ENCODE measurements at places on chromosomes 3 and 15.
A peak's percentile ranks its signal among the peaks of the same experiment; 100 is the strongest.

GRCh38 chr3:24480497-24480896, 14.2 kb downstream of the THRB start:
- DNase-seq, result no peak
- no peaks in the 10 kb centered on the region for H3K4me1 ChIP-seq
- no peak overlapping the region for H3K27ac ChIP-seq
- H3K27me3 ChIP-seq, result no peaks in the 10 kb centered on the region

DNA sequence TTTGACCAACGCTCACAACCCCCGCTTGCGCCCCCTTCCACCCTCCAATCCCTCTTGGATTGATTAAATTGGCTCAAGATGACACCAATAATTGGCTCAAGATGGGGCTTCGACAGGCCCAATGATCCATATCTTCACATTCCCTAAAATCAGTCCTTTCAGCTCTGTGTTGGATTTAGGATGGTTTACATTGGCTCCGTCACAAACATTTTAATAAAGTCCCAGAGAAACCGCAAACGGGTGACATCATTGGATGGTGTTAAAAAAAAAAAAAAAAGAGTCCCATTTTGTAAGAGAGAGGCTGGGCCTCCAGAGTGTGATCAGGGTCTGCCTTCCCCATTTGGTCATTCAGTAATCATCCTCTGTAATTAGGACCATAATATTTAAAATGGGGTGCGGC, 113.4 kb upstream of the MRPS22 start:
- no peaks in the 10 kb centered on the region for H3K36me3 ChIP-seq
- H3K27ac ChIP-seq, result no peak overlapping the region
- no peaks in the 10 kb centered on the region for H3K4me1 ChIP-seq
- DNase-seq, result peak; percentile 8
- no peak overlapping the region for H3K4me3 ChIP-seq

GRCh38 chr3:156859578-156859977, 33.4 kb downstream of the LEKR1 start:
- no peak for DNase-seq
- no peak overlapping the region for H3K27ac ChIP-seq
- H3K27me3 ChIP-seq, result no peaks in the 10 kb centered on the region
- H3K36me3 ChIP-seq, result no peaks in the 10 kb centered on the region
- no peaks in the 10 kb centered on the region for H3K4me1 ChIP-seq

DNA sequence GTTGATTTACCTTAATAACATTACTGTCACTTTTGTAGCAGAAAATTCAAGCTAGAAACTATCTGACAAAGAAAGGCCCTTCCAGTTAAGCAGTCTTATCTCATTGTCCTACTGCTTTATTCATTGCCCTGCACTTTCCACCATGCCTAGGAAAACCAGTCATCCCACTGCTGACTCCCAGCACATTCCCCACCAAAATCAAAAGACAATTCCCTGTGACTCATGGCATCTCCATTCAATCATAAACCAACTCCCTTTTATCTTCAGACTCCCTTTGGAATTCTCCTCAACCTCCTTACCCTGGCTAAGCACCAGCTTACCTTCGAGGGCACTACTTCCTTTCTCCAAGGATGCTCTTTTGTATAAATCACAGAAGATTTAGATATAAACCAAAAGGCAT, 184.3 kb downstream of the PLCH1 start:
- H3K27me3 ChIP-seq, result no peaks in the 10 kb centered on the region
- no peak overlapping the region for H3K27ac ChIP-seq
- H3K36me3 ChIP-seq, result no peaks in the 10 kb centered on the region
- H3K4me3 ChIP-seq, result no peak overlapping the region
- no peak for DNase-seq
- peaks cover 14% of the 10 kb centered on the region for H3K4me1 ChIP-seq

DNA sequence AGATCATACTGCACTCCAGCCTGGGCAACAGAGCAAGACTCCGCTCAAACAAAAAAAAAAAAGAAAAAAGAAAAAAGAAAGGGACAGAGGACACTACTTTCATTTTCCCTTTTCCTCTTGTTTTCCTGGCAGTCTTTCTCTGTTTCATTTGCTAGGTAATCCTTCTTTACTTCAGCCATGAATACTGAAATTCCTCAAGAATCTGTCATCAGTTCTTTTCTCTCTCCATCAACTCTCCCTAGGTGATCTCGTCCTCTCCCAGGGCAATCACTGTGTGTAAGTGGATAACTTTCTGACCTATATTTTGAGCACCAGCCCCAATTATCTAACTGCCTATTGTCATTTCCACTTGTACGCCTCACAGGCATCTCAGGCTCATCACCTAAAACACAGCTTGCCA, 51.5 kb downstream of the TTC23 start:
- no peaks in the 10 kb centered on the region for H3K27me3 ChIP-seq
- H3K4me1 ChIP-seq, result no peaks in the 10 kb centered on the region
- no peak overlapping the region for H3K4me3 ChIP-seq
- peaks cover 24% of the 10 kb centered on the region for H3K36me3 ChIP-seq
- H3K27ac ChIP-seq, result no peak overlapping the region
- DNase-seq, result no peak

GRCh38 chr3:100893108-100893507, 100.1 kb downstream of the ABI3BP start:
- no peak overlapping the region for H3K4me3 ChIP-seq
- no peaks in the 10 kb centered on the region for H3K4me1 ChIP-seq
- no peak overlapping the region for H3K27ac ChIP-seq

DNA sequence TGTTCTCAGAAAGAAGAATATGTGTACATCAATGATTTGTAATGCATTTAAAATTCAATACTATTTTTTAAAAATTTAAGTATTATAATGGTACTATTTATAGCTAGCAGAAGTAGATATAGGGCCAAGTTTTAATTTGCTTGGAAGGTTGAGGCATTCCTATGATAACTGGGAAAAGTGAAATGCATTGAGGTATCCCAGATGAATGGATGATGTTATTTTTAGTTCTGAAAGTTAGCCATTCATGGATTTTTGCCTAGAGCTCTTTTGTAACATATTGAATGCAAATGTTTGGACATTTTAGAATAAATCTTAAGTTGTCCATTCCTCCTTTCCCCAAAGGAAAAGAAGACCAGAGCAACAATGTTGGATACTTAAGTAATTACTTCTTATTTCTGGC, 47.6 kb downstream of the GAP43 start:
- DNase-seq, result no peak
- no peaks in the 10 kb centered on the region for H3K27me3 ChIP-seq
- H3K4me1 ChIP-seq, result no peaks in the 10 kb centered on the region
- no peak overlapping the region for H3K4me3 ChIP-seq
- H3K36me3 ChIP-seq, result no peaks in the 10 kb centered on the region
- H3K27ac ChIP-seq, result no peak overlapping the region

- H3K4me1 ChIP-seq, result peaks cover 21% of the 10 kb centered on the region
- DNase-seq, result peak; percentile 19
- H3K27me3 ChIP-seq, result no peaks in the 10 kb centered on the region
- H3K4me3 ChIP-seq, result peak overlapping the region; percentile 35
- H3K27ac ChIP-seq, result peak overlapping the region; percentile 23
These were observed 72.1 kb downstream of the EPHA3 start for GRCh38 chr3:89179355-89180001.

DNA sequence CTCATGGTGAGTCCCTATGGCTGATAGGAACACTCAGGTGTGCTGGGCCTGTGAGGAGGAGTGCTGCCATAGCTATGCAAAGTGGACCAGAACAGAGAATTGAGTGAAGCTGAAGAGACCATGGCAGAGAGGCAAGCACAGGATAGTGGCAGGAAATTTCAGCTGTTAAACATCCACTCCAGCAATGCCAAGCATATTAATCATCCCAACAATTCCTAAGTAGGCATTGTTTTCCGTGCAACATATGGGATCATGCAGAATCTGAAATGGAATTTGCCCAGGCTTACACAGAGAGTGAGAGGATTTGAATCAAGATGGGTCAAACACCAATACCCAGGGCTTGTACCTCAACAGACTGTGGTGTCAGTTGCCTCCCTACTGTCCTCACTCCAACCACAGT, 582.6 kb upstream of the UBE2E2 start:
- no peak overlapping the region for H3K4me3 ChIP-seq
- H3K27me3 ChIP-seq, result 0 out of 2 replicates have a peak, but pooled peaks cover 7% of the 10 kb centered on the region
- DNase-seq, result no peak
- H3K27ac ChIP-seq, result no peak overlapping the region
- no peaks in the 10 kb centered on the region for H3K4me1 ChIP-seq

DNA sequence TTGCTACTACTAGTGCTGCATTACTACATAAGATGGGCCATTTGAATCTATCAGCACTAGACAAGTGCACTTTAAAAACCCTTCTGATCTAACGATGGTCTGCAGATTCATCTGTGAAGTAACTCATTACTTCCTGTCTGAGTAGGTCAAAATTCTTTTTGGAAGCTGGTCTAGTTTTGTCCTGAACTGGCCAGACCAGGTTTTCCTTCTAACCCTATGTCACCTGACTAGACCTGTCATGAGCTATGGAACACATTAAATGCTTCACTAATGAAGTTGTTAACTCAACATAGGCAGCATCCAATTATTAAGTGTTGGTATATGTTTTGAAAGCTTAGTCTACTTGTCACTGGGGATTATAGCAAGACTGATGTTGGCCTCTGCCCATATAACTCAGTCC, 10.1 kb upstream of the RBM5 start:
- H3K4me1 ChIP-seq, result no peaks in the 10 kb centered on the region
- H3K27ac ChIP-seq, result no peak overlapping the region
- peaks cover 18% of the 10 kb centered on the region for H3K36me3 ChIP-seq
- H3K27me3 ChIP-seq, result no peaks in the 10 kb centered on the region
- H3K4me3 ChIP-seq, result no peak overlapping the region

GRCh38 chr15:62951481-62951880, 91.1 kb upstream of the TPM1 start:
- H3K4me1 ChIP-seq, result no peaks in the 10 kb centered on the region
- DNase-seq, result no peak

DNA sequence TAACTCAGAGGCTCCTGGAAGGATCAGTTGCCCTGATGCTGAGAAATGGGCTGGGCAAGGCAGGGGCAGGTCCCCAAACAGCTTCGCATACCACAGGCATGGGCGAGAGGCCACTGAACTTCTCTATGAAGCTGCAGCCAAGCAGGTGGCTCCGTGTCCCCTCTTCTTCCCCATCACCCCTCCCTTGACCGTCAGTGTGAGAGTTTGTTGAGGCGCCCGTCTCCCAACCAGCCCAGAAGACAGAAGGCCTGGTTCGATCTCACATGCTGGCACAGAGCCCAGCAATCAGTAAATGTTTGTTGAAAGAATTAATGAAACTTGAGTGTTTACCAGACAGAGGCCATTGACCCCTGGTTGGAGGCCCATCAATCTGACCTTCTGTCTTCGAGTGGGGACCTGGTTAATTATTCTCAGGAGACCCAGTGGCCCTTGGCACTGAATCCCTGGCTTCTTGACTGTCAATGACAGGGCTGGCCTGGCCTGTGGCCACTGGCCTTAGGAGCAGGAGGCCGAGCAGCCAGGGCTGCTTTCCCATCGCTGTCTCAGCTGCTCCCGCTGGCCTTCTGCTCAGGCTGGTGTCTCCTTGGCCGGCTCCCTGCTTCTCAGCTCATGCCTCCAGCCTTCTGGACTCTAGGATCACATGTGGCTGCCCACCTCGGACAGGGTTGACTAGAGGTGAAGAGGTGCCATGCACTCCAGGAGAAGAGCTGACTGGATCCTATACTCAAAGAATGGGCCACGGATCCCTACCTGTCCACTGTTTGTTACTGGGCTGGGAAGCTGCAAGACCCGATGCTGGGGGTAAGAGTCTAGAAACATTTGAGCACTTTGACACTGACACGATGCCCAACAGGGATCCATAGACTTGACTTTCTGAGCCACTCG, 113.4 kb downstream of the ASB7 start:
- no peak overlapping the region for H3K4me3 ChIP-seq
- no peaks in the 10 kb centered on the region for H3K36me3 ChIP-seq
- no peaks in the 10 kb centered on the region for H3K27me3 ChIP-seq
- H3K27ac ChIP-seq, result peak overlapping the region; percentile 67

DNA sequence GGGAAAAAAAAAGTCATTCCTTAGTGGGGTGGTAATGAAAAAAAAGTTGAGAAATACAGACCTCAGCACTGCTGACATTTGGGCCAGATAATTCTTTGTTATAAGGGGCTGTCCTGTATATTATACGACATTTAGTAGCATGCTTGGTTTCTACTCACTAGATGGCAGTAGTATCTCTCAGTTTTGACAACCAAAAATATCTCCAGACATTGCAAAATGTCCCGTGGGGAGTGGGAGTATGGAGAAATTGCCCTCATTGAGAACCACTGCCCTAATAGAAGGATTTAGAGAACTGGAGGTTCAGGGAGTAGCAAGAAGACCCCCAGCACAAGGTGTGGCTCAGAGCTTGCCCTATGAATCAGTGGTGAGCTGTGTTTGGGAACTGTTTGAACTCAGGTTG, 28.6 kb upstream of the TEX264 start:
- H3K4me1 ChIP-seq, result no peaks in the 10 kb centered on the region
- H3K27ac ChIP-seq, result no peak overlapping the region
- H3K4me3 ChIP-seq, result no peak overlapping the region
- DNase-seq, result no peak

GRCh38 chr3:8416965-8417364, 84.7 kb upstream of the LMCD1 start:
- no peaks in the 10 kb centered on the region for H3K27me3 ChIP-seq
- H3K4me3 ChIP-seq, result no peak overlapping the region
- peak; percentile 72 for DNase-seq

DNA sequence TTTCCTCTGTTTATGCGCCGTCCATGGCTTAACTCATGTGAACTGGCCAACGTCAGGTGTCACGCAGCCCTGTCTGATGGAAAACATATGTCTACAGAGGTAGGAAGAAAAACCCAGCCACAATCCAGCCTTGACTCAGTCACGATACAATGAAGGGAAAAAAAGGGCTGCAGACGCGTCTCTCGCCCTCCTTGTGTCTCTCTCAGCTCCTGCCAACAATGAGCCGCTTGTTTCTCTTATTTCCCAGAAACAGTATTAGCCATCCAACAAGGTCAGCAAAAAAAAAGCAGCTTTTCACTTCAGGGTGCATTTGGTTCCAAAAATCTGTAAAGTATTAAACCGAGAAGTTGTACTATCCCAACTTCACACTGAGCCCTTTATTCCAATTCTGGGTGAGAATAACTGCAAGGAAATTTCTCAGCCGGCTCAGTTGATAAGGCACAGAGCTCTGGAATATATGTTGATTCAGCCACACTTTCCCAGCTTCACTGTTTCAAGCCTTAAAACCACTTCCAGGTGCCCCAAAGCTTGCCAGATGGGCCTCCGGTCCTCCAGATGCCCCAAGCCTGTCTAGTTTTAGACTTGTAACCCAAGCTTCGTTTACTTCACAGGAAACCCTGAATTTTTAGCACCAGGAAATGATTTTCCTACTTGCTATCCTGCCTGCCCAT, 79.4 kb downstream of the TM4SF4 start:
- no peak overlapping the region for H3K4me3 ChIP-seq
- peak overlapping the region; percentile 3 for H3K27ac ChIP-seq
- peaks cover 27% of the 10 kb centered on the region for H3K4me1 ChIP-seq
- peaks cover 5% of the 10 kb centered on the region for H3K36me3 ChIP-seq

GRCh38 chr3:192467230-192468140, 259.9 kb downstream of the FGF12 start:
- H3K4me1 ChIP-seq, result no peaks in the 10 kb centered on the region
- no peaks in the 10 kb centered on the region for H3K27me3 ChIP-seq
- DNase-seq, result peak; percentile 66
- no peak overlapping the region for H3K4me3 ChIP-seq
